Activated naive CD8-positive, alpha-beta T cell treated with anti-CD3 and anti-CD28 coated beads, Interleukin-2, amount 50 U/mL, for 24 hours (primary cell): ENCODE measurements at places on chromosomes 13 and 19.

DNA sequence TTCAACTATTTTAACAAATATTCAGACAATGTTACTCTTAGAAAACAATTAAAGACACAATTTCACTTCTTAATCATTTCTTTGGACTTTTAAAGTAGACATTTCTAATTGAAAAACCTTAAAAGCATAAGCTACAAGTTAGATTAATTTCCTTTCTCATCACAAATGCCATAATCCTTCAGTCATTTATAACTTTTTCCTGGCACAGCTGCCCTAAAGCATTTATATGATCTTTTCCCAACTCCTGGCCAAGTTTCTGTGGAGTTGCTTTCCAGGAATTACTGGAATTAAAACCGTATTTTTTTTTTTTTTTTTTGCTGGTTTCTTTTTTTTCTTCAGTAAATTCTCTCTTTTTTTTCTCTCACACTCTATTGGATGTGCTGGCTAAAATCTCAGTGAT lies 615.9 kb downstream of the TBC1D4 start:
- H3K4me3 ChIP-seq, result no peak overlapping the region
- DNase-seq, result no peak
- no peaks in the 10 kb centered on the region for H3K36me3 ChIP-seq
- no peak overlapping the region for H3K27ac ChIP-seq
- H3K27me3 ChIP-seq, result peaks cover 3% of the 10 kb centered on the region

DNA sequence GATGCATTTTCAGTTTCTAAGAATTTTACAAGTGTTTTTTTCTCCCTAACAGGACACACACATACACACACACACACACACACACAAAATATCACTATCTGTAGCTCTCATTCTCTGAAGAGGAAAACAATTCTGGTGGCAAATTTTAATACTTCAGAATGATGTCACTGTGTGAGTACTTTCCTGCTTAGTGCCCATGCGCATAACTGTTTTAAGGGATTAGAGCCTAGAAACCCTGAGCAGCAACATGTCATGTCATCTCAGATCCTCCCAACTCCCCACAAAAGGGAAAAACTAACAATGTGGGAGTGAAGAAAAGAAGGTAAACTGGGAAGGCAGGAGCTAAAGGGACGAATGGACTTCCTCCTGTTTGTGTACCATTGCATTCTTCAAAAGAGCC lies 401.2 kb downstream of the SPRY2 start:
- no peak for DNase-seq
- H3K27me3 ChIP-seq, result no peaks in the 10 kb centered on the region

DNA sequence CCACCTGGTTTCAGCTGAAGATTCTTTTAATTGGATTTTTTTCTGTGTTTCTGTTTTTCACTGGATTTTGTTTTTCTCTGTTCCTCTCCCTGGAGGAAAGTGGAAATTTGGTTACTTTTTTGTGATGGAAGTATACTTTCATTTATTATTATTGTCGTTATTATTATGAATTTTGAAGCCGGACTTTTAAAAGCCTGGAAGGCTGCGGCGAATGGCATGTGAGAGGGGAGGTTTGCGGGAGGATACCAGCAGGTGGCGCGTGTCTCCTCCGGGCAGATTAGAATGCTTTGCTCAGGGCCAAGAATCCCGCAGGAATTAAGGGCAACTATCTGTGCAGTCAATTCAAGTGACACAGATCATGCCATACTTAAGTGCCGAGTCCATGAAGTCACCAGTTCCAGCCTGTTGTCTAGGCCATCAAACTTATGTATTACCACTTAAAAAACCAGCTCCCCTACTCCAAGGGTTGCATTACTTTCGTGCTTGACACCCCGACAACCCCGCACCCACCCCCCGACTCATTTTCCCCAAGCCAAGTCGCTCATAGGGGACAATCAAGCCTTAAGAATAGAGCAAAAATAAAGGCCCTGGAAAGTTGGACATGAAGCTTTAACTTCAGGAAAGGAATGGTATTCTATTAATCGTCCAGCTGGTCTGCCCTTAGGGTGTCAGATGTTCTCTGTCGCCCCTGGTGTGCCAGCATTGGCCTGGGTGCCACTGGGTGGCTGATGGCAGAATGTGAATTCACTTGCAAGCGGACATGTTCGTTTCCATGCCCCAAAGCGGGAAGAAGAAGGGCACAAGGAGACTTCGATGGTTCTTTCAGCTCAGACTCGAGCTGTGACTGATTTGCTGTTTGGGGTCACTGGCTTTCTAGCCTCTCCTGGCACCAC lies 1.3 kb upstream of the LRCH1 start:
- no peaks in the 10 kb centered on the region for H3K36me3 ChIP-seq
- DNase-seq, result peak; percentile 81
- H3K4me1 ChIP-seq, result peaks cover 38% of the 10 kb centered on the region
- H3K27me3 ChIP-seq, result peaks cover 3% of the 10 kb centered on the region
- no peak overlapping the region for H3K27ac ChIP-seq
- H3K4me3 ChIP-seq, result peak overlapping the region; percentile 89

DNA sequence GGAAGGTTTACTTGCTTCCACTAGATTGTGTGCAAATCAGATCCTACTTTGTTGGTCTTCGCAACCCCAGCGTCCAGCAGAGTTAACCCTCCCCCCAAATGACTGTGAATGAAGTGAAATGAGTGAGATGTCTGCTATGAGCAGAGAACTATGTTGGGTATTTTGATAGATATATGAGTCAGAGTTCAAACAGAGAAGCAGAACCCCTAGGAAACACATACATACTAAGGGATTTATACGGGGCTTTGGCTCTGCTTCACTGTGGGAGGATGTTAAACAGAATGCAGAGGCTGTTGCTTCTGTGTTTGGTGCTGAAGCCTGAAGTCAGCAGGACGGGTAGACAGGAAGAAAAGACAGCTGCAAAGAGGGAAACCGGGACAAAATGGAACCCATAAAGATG lies 197.0 kb downstream of the MZT1 start:
- H3K27me3 ChIP-seq, result no peaks in the 10 kb centered on the region
- H3K27ac ChIP-seq, result no peak overlapping the region
- H3K36me3 ChIP-seq, result no peaks in the 10 kb centered on the region
- no peaks in the 10 kb centered on the region for H3K4me1 ChIP-seq
- DNase-seq, result no peak

DNA sequence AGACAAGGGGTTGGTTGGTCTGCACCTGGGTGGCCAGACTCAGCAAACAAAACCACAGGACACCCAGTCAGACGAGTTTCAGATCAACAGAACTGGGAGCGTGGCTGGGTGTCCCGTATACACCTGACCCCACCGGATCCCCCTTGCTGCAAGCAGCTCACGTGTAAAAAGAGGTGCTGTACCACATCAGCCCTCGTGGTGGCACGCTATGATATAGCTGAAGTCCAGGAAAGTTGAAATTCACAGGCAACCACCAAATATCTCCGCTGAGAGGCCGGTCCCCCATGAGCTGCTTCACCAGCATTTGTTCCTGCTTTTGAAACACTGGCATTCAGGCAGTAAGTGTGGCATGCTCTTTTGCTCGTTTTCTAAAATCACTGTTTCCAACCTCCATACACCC lies 92.3 kb downstream of the TUBA3C start:
- no peaks in the 10 kb centered on the region for H3K27me3 ChIP-seq
- H3K36me3 ChIP-seq, result no peaks in the 10 kb centered on the region
- H3K27ac ChIP-seq, result no peak overlapping the region
- DNase-seq, result no peak
- no peak overlapping the region for H3K4me3 ChIP-seq

DNA sequence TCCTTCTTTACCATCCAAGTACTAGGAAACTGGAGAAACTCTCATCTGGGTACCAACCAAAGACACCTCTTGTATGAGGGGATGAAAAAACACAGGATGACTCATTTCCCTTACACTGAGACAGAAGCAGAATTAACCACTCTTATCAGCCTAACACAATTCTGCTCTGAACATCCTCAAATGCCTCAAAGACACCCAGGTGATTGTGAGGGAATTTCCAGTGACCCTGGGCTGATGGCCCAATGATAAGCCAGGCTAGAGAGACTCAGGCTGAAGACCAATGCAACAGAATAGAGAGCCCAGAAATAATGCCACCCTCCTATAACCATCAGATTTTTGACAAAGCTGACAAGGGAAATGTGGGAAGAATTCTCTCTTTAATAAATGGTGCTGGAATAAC lies 7.0 kb downstream of the ZNF737 start:
- H3K27ac ChIP-seq, result no peak overlapping the region
- no peak overlapping the region for H3K4me3 ChIP-seq
- DNase-seq, result no peak
- H3K36me3 ChIP-seq, result peaks cover 92% of the 10 kb centered on the region

- peaks cover 3% of the 10 kb centered on the region for H3K36me3 ChIP-seq
- no peak overlapping the region for H3K4me3 ChIP-seq
- H3K27ac ChIP-seq, result no peak overlapping the region
- no peaks in the 10 kb centered on the region for H3K27me3 ChIP-seq
Observed at GRCh38 chr13:46487748-46488147, 65.2 kb upstream of the LRCH1 start.

- H3K4me1 ChIP-seq, result no peaks in the 10 kb centered on the region
- no peak overlapping the region for H3K4me3 ChIP-seq
- H3K27me3 ChIP-seq, result no peaks in the 10 kb centered on the region
- no peaks in the 10 kb centered on the region for H3K36me3 ChIP-seq
Observed at GRCh38 chr19:22263121-22263520, 23.1 kb upstream of the ZNF729 start.

- no peaks in the 10 kb centered on the region for H3K27me3 ChIP-seq
- H3K27ac ChIP-seq, result no peak overlapping the region
- no peak for DNase-seq
- no peak overlapping the region for H3K4me3 ChIP-seq
- peaks cover 10% of the 10 kb centered on the region for H3K36me3 ChIP-seq
Observed at GRCh38 chr13:100244431-100244830, 155.5 kb downstream of the PCCA start.

DNA sequence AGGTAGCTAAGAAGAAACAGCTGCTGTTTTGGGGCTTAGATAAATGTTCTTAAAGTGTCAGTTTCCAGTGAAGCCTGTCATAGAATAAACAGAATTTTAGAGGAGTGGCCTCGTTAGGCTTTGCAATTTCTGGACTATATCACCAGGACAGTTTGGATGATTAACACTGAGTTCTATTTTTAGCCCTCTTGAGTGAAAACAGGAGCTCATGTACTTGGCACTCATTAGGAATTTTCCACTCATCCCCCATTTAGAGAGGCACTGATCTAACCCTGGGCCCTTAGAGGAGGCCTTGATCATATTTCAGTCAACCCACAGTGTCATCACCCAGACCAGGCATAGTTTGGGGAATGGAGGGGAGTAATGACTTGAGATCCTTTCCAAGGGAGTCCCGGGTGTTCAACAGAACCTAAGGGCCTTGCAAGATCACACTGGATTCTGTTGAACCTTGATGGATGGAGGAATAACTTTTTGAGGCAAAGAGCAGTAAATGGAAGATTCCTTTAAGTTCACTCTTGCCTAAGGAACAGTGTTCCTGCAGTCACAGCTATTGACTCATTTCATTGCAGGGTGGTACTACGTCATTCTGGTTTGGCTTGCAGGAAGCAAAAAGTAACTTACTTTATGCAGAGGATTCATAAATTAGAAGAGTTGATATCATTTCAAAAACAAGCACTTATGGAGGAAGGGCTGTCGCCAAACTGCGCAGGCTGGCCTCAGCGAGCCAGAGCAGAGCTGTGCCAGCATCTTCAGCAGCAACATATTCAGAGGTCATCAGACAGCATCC lies 160.2 kb downstream of the SLC7A1 start:
- no peaks in the 10 kb centered on the region for H3K4me1 ChIP-seq
- H3K4me3 ChIP-seq, result no peak overlapping the region

- peaks cover 63% of the 10 kb centered on the region for H3K4me1 ChIP-seq
- peak; percentile 30 for DNase-seq
- peak overlapping the region; percentile 38 for H3K27ac ChIP-seq
- H3K36me3 ChIP-seq, result peaks cover 14% of the 10 kb centered on the region
Observed at GRCh38 chr19:16328824-16329482, 4.3 kb downstream of the KLF2 start.

DNA sequence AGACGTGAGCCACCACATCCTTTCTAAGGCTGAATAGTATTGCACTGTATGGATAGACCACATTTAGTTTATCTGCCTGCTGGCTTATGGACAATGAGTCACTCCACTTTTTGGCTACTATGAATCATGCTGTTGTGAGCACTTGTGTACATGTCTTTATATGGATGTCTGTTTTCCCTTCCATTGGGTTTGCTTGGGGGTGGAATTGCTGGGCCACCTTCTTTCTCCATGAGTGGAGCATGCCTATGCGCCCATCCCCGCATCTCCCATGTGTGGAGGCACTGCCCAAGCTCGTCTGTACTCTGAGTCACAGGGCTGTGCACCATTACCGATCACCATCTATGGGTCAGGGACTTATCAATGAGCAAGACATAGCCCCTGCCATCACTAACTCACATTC lies 127.2 kb upstream of the GJB6 start:
- DNase-seq, result no peak
- H3K4me1 ChIP-seq, result peaks cover 14% of the 10 kb centered on the region
- H3K27ac ChIP-seq, result no peak overlapping the region
- H3K27me3 ChIP-seq, result no peaks in the 10 kb centered on the region
- H3K4me3 ChIP-seq, result no peak overlapping the region
- no peaks in the 10 kb centered on the region for H3K36me3 ChIP-seq

- DNase-seq, result peak; percentile 83
- no peaks in the 10 kb centered on the region for H3K27me3 ChIP-seq
- H3K4me1 ChIP-seq, result peaks cover 55% of the 10 kb centered on the region
- peak overlapping the region; percentile 95 for H3K27ac ChIP-seq
Observed at GRCh38 chr19:41351339-41352245, 2.1 kb downstream of the TGFB1 start.

GRCh38 chr13:40562975-40563349 lies 103.5 kb downstream of the FOXO1 start:
- peak overlapping the region; percentile 23 for H3K4me3 ChIP-seq
- H3K27me3 ChIP-seq, result no peaks in the 10 kb centered on the region
- DNase-seq, result peak; percentile 38
- H3K4me1 ChIP-seq, result peaks cover 84% of the 10 kb centered on the region

DNA sequence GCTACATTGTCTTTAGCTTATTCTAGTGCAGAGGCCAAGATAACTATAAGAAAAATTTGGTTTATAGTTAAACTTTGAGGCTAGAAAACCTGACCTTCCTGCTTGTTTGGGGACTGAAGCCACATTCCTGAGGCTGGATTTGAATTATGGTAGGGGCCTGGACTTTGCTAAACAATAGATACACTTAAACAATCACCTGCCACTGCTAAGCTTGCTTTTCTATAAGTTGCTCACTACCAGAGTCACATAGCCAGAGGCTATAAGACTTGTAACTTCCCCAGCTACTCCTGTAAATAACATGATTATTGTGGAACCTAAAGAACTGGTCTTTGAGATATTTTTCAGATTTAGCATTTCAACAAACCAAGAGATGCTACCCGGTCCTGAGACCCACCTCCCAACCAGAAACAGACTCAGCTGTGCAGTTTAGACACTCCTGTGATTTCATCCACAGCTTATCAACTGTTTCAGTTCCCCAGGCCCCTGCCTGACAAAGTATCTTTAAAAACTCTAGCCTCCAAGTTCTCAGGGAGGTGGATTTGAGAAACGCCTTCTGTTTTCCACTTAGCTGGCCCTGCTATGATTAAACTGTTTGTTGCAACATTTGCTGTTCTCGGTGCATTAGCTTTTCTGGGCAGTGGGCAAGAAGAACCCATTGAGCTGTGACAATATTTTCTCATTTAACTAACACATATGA lies 77.7 kb downstream of the MIPEP start:
- no peak for DNase-seq
- no peak overlapping the region for H3K27ac ChIP-seq
- no peaks in the 10 kb centered on the region for H3K27me3 ChIP-seq
- H3K4me1 ChIP-seq, result peaks cover 8% of the 10 kb centered on the region
- H3K36me3 ChIP-seq, result peaks cover 7% of the 10 kb centered on the region
